ENCODE measurements at places on chromosomes 13 and 19. TPM values are rescaled to one million over a fixed set of nuclear protein-coding genes. Genes with fewer than 3 reads are reported as not detected.

- DNase-seq = no peak
Observed at GRCh38 chr19:46524308-46524707, 28.6 kb upstream of the PNMA8B start.

GRCh38 chr13:50376895-50377575, 361.8 kb downstream of the KCNRG start:
- no peak for DNase-seq

Gene TJP3
- 2.1 TPM for total RNA-seq

Gene ADGRE3
- 1.9 TPM for total RNA-seq

Gene DLEU7
- 11.5 TPM for total RNA-seq

- DNase-seq = peak; percentile 64
Observed at GRCh38 chr19:46076951-46077814, 36.4 kb upstream of the IGFL4 start.

Gene ZFP82
- total RNA-seq = 10.7 TPM

Gene SERPINE3
- 0.31 TPM for total RNA-seq

Gene POLR1D
- total RNA-seq = 84.7 TPM

Gene CLDND2
- 2.4 TPM for total RNA-seq

DNA sequence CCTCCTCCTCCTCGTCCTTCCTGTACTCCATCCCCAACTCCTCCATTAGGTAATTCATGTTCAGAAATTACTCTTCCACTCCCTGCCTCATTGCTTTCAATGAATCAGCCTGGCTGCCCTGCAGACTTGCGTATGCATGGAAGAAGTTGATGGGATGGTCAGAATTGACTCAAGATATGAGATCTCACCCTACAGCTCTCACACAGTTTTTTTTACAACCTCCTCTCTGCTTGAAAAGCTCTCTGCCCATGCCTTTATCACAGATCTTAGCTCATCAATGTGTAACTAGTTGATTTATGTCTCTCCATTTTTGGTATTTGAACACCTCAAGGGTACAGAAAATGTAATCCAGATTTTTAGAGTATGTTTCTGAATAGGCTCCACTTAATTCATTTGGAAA, 506.9 kb downstream of the TBC1D4 start:
- DNase-seq = no peak

DNA sequence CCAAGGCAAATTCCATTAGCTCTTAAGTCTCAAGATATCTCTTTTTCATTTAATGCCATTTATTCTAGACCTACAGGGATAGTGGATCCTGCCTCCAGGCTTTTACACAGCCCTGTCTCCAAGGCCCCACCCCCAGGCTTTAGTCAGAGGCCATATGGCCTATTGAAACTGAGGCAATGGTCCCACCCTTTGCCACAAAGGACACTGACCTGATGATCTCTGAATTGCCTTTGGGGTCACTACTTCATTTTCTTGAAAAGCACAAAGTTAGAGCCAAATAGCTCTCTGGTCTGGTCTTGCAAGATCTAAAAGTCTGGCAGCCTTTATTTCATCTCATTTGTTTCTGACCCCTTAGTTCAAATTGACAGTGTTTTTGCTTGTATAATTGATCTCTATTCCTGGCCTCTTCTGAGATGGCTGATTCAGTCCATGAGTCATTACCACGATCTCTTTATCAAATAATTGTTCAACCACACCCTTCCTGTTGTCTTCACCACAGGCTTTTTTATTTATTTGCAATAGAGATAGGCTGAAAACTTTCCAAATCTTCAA, 209.8 kb downstream of the FGF14 start:
- no peak for DNase-seq

- DNase-seq = no peak
Observed at GRCh38 chr19:4365791-4366665, 22.7 kb downstream of the MPND start.

DNA sequence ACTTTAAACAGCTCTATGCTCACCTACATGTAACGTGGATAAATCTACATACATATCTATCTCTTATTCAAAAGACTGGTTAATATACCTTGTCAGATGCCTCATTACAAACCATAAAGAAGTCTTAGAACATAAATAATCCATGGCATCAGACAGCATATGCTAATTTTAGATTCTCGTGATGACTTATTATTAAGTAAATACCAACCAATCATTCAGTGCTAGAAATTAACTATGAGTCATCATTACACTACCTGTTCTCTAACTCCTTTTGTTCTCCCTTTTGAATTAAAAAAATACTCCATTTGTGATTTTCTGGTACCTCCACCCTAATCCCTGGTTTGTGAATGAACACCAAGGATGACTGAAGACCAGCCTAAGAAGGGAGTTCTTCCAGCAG, 754.3 kb upstream of the ARGLU1 start:
- DNase-seq = no peak

DNA sequence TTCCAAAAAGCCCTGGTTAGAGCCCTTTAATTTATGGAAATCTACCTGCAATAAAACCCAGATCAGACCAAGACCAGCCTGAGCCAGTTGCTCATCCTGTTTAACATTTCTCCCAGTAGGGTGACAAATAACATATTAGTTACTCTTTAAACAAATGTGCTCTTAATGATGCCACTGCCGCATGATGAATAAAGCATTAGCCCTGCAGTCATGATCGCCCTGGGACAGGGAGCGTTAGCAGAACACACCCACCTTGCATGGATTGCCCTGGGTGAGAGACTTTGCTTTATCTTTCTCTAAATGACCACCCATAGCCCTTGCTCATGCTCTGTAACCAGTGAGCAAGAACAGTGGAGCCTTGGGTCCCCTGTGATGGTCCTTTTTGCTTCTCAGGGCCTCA, 362.4 kb downstream of the ENOX1 start:
- DNase-seq = no peak

Gene ITGBL1
- total RNA-seq = 74.1 TPM

Gene HOOK2
- total RNA-seq = 45.1 TPM

GRCh38 chr19:1243768-1244692, 2.5 kb downstream of the ATP5F1D start:
- DNase-seq = peak; percentile 92

GRCh38 chr19:11251217-11251616, 11.1 kb downstream of the DOCK6 start:
- no peak for DNase-seq

GRCh38 chr13:47999973-48000372, 1.1 kb downstream of the SUCLA2 start:
- no peak for DNase-seq

DNA sequence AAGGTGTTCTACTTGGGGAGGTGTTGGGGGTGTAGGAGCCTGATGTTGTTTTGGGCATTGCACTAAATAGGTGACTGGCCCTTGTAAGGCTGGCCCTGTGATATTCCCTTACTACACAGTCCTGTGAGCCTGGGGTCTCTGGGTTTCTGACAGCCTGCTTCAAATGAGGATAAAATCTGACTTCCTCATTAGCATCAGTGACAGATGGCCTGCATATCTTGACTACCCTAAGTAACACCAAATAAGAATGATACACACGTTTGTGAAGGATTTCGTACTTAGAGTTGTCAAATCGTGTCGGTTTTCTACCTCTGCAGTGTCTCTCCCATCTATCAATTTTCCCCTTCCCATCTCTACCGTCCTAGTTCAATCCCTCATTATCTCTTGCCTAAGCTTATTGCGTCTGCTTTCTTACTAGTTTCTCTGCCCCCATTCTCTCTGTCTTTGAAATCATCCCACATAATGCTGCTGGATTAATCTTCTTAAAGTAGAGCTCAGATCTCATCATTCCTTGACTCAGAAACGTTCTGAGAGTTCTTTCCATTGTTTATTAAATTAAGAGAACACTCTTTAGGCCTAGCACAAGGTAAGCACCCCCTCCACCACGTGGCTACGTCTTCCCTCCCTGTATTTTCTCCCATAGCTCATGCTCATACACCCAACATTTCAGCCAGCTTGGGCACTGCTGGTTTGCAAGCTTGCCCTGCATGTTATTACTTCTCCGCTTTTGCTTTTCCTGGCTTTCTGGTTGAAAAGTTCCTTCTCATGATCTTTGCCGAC, 26.2 kb upstream of the CNMD start:
- DNase-seq = no peak

- DNase-seq = no peak
Observed at GRCh38 chr13:71879129-71879535, 12.1 kb upstream of the DACH1 start.

GRCh38 chr13:33756929-33757328, 61.0 kb upstream of the RFC3 start:
- no peak for DNase-seq

DNA sequence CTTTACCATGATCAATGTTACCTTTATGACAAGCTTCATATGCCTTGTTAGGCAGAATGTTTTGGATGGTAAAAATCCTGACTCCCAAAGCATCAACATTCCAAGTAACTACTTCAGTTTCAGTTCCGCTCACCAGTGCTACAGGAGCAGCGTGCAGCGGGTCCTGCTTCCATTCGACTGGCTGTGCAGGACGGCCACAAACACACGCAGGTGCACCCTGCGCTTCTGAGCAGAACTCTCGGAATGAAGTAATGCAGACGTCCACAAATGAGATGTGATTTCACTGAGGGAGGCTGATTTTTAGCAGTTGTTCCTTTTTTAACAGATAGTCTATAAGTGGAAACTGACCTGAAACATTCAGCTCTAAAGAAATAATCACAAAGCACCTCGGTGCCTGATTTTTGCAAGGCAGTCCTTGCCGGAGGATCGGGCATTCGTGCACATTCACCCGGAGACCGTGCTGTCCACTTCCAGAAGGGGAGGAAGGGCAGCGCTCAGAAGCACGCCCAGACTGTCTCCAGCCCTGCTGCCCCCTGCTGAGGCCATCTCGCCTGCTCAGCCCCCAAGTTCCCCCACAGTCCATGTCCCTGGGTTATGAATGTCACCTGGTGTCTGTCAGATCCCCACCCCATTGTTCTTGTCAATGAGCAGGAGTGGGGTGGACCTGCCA, 85.8 kb downstream of the RAB20 start:
- no peak for DNase-seq

Gene CYP4F8
- total RNA-seq = not detected

Gene MBD3L3
- not detected for total RNA-seq

GRCh38 chr13:78265098-78265497, 338.3 kb downstream of the POU4F1 start:
- no peak for DNase-seq

GRCh38 chr13:102771298-102772041, 2.1 kb downstream of the TEX30 start:
- no peak for DNase-seq

- no peak for DNase-seq
Observed at GRCh38 chr13:37870489-37870845, 895 bp upstream of the TRPC4 start.

GRCh38 chr13:45393941-45394570, 24.1 kb downstream of the SLC25A30 start:
- no peak for DNase-seq

DNA sequence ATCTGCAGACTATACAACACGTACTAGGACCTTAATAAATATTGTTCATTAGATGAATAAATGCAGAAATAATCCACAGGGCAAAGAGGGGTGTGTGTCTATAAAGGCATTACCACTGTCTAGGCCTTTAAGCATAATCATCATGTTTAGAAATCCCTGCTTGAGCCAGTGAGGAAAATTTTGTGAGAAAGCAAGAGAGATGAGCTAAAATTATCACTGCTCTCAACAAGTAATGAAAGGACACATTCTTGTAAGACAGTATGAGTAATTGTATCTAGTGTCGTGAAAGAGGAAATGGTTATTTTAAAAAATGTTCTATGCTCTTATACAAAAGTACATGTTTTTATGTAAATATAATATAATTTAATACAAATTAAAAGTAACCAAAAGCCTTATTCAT, 1699.4 kb downstream of the PCDH9 start:
- DNase-seq = no peak

- no peak for DNase-seq
Observed at GRCh38 chr19:48752496-48753365, at the start of gene FUT1. Gene FUT1 (minus strand): TSS chr19:48752641. CDS start chr19:48751281, 1,360 bp downstream.

DNA sequence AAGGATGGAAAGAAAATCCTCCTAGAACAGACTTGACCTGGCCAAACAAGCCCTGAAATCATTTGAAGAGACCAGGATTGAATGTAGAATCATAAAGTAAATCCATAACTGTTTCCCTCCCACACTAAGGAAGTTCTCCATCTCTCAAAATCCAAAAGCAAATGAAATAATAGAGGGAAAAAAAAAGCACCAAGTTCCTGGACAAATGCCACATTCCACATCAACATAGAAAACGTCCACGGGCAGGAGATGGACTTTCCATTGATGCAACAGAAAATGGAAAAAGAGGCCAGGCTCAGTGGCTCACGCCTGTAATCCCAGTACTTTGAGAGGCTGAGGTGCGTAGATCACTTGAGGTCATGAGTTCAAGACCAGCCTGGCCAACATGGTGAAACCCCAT, 56.2 kb downstream of the INSR start:
- no peak for DNase-seq

Gene B3GNT8
- 6.1 TPM for total RNA-seq

DNA sequence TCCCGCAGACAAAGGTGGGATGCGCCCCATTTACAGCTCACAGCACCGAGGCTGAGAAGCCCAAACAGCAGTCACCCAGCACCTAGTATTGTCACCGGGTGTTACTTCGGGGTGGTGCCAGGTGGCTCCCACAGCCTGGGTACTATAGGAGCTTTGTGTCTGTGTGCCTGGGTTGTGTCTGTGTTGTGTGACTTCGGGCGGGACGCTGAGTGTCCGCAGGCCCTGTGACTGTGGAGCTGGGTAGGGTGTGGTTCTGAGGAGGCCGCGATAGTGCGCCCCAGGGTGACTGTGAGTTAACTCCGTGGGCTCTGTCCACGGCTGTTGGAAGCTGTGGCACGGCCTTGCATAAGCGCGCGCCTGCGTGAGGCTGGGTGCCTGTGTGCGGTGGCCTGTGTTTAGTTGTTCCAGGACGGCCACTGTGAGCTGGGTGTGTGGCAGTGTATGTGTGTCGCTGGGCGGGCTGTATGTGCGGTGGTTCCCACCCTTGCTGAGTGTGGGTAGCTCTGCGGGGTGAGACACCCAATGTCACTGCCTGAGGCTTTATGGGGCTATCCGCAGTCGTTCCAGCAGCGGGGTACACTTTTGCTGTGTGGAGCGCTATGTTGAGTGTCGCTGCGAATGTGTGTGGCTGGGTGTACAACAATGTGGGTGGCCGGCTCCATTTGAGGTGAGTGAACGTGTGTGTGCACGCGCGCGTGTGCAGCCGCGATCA, 559 bp upstream of the SSBP4 start:
- no peak for DNase-seq

DNA sequence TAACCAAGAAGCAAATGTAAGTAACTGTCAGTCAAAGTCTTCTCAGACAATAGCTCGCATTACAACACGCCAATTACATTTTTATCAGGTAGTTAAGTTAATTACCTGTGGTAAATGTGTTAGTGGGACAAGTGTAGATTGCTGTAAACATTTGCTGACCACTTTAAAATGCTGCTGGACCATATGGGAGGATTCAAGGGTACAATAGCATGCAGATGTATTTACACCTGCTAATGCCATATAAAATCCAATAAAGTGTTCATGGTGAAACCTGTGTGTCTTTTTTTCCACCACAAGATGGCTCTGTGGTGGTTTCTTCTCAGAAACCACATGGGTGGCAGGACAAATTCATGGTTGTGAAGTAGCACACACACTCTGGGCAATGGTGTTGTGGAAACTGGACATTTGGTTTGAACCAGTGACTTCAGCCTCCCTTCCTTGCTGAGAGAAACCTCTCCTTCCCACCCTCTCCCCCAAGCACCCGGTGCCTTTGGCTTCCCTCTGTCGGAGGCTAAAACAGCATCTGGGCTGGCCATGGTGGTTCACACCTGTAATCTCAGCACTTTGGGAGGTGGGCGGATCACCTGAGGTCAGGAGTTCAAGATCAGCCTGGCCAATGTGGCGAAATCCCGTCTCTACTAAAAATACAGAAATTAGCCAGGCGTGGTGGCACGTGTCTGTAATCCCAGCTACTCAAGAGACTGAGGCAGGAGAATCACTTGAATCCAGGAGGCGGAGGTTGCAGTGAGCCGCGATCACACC, 18.1 kb upstream of the GTF3A start:
- no peak for DNase-seq

- no peak for DNase-seq
Observed at GRCh38 chr13:78033509-78033908, 114.9 kb upstream of the EDNRB start.

Data from sciatic nerve (tissue), 2 donors.